Osteoblast (primary cell): ENCODE measurements at places on chromosomes 2 and 18. TPM values are rescaled to one million over a fixed set of nuclear protein-coding genes. Genes with fewer than 3 reads are reported as not detected.
A peak's percentile ranks its signal among the peaks of the same experiment; 100 is the strongest.

GRCh38 chr2:102724016-102724490, 37.8 kb upstream of the TMEM182 start:
- H3K27ac ChIP-seq = no peak overlapping the region
- no peaks in the 10 kb centered on the region for H3K4me1 ChIP-seq

GRCh38 chr2:105138643-105139042, 100.8 kb downstream of the MRPS9 start:
- H3K4me3 ChIP-seq = no peak overlapping the region
- no peak for DNase-seq
- peaks cover 2% of the 10 kb centered on the region for H3K4me1 ChIP-seq
- no peak overlapping the region for H3K27ac ChIP-seq
- H3K27me3 ChIP-seq = peaks cover 23% of the 10 kb centered on the region

The DNER gene
- 0.36 and 1.2 TPM in 2 replicates for total RNA-seq

- no peak for DNase-seq
- no peaks in the 10 kb centered on the region for H3K27me3 ChIP-seq
- no peak overlapping the region for H3K4me3 ChIP-seq
- peaks cover 11% of the 10 kb centered on the region for H3K4me1 ChIP-seq
- no peaks in the 10 kb centered on the region for H3K36me3 ChIP-seq
Observed at GRCh38 chr2:47098953-47099352, 56.2 kb downstream of the STPG4 start.

- H3K27me3 ChIP-seq = peaks cover 41% of the 10 kb centered on the region
- no peak overlapping the region for H3K27ac ChIP-seq
- no peak for DNase-seq
- H3K4me1 ChIP-seq = no peaks in the 10 kb centered on the region
- H3K4me3 ChIP-seq = no peak overlapping the region
Observed at GRCh38 chr2:106070181-106070580, 123.9 kb downstream of the UXS1 start.

DNA sequence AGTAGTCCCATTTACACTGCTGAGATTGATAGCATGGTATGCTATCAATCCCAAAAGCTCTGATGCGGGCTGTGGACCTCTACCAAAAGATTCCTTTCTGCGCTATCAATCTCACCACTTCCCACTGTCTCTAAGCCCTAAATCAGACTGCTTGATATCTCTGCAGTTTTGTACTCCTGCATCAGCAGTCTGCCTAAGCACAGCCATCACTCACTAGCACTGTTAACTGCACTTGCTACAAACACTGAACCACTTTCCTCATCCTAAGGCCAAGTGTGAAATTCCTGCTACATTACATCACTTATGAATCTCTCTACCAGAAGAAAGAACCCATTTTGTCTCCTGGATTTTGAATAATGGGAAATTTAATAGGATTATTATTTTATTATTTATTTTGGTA, 237.0 kb downstream of the HNMT start:
- no peaks in the 10 kb centered on the region for H3K4me1 ChIP-seq
- H3K4me3 ChIP-seq = no peak overlapping the region
- DNase-seq = no peak
- no peaks in the 10 kb centered on the region for H3K36me3 ChIP-seq
- H3K27ac ChIP-seq = no peak overlapping the region
- H3K27me3 ChIP-seq = no peaks in the 10 kb centered on the region

The GPBAR1 gene
- total RNA-seq = 0.36 TPM in 1 of 2 replicates, not detected in the other

GRCh38 chr2:61109291-61109690, 43.6 kb downstream of the SANBR start:
- H3K27me3 ChIP-seq = no peaks in the 10 kb centered on the region
- peak; percentile 9 for DNase-seq
- H3K4me3 ChIP-seq = no peak overlapping the region

GRCh38 chr2:206296128-206296527, 21.7 kb downstream of the ZDBF2 start:
- H3K27me3 ChIP-seq = no peaks in the 10 kb centered on the region
- H3K4me1 ChIP-seq = peaks cover 4% of the 10 kb centered on the region
- H3K36me3 ChIP-seq = no peaks in the 10 kb centered on the region
- no peak overlapping the region for H3K27ac ChIP-seq
- no peak overlapping the region for H3K4me3 ChIP-seq

The ST6GAL2 gene
- 0.36 TPM in 1 of 2 replicates, not detected in the other for total RNA-seq

The TMEM169 gene
- total RNA-seq = 0.36 and 0.88 TPM in 2 replicates

DNA sequence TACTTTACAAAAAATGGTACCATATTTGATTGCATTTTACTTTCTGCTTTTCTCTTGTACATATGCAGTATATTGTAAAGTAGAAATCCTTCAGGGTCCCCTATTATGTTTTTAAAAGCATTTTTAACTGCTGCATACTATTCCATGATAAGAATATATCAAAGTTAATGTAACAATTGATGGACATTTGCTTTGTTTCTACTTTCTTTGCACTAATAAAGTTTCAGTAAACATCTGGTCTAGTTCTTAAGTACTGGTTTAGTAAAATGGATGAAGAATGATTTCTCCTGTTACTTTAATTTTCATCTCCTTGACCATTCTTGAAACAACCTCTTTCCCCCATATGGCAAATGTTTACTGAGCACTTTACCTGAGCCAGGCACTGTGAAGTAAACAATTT, 1.7 kb downstream of the MRPS9 start:
- peaks cover 12% of the 10 kb centered on the region for H3K4me1 ChIP-seq
- H3K36me3 ChIP-seq = no peaks in the 10 kb centered on the region
- no peak overlapping the region for H3K27ac ChIP-seq
- H3K27me3 ChIP-seq = no peaks in the 10 kb centered on the region
- no peak overlapping the region for H3K4me3 ChIP-seq

DNA sequence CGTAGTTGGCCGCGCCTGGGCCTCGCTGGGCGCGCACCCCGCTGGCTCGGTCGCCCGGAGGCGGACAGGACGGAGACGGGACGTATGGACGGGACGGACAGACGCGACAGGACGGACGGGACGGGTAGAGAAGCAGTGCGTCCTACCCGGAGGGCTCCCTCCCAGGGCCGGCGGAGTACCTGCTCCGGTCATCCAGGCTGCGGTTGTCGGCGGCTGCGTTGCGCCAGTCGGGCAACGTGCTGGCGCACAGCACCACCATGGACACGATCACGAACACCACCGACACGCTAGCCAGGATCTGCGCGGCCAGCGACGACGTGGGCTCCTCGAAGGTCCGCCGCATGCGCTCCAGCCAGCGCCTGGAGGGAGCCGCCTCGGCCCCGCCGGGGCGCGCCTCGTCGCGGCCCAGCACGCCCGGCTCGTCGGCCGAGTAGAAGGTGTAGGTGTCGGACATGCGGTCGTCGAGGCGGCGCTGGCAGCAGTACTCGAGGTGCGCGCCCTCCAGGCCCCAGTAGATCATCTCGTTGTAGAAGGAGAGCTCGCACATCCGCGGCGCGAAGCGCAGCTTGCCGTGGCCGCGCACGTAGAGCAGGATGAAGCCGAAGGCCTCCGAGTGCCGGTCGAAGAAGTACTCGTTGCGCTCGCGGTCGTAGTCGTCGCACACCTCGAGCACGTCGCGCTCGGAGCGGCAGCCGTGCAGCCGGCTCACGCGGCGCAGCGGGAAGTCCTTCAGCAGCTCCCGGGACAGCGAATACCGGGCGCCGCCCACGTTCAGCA, 903 bp downstream of the KCNG3 start:
- DNase-seq = no peak
- H3K4me3 ChIP-seq = no peak overlapping the region
- peaks cover 10% of the 10 kb centered on the region for H3K4me1 ChIP-seq
- no peak overlapping the region for H3K27ac ChIP-seq
- H3K36me3 ChIP-seq = no peaks in the 10 kb centered on the region

The SP5 gene
- total RNA-seq = not detected in 2 replicates
